ENCODE measurements at places on chromosomes 4 and X.

DNA sequence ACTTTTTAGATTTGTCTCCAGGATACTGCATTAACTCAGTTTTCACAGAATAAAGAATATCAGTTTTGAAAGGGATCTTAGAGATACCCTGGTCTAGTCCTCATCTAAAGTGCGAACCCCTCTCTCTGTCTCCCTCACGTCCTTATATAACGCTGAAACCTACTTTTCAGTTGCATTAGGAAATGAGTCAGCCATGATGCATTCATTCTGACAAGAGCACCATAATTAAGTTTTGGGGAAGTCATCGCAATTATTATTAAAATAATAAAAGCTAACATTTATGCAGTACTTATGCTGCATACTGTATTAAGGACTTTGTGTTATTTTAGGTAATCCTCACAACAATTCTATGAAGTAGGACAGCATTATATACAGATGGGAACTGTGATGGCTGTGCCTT is 116.1 kb downstream of the REELD1 start:
- DNase-seq, result no peak

DNA sequence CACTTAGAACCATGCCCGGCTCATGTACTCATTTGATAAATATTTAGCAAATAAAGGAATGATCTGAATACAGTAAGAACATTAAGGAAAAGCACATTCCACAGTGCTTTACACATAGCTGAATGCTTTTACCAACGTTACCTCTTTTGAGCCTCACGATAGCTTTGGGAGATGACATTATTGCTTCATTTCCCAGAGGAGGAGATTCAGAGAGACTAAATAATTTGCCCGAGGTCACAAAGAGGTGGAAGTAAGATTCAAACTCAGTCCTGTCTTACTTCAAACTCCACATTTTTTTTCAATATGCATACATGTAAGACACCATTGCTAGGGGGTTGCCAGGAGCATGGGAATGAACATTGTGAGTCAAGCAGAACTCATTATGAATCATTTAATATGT is 538.5 kb downstream of the BCOR start:
- no peak for DNase-seq

DNA sequence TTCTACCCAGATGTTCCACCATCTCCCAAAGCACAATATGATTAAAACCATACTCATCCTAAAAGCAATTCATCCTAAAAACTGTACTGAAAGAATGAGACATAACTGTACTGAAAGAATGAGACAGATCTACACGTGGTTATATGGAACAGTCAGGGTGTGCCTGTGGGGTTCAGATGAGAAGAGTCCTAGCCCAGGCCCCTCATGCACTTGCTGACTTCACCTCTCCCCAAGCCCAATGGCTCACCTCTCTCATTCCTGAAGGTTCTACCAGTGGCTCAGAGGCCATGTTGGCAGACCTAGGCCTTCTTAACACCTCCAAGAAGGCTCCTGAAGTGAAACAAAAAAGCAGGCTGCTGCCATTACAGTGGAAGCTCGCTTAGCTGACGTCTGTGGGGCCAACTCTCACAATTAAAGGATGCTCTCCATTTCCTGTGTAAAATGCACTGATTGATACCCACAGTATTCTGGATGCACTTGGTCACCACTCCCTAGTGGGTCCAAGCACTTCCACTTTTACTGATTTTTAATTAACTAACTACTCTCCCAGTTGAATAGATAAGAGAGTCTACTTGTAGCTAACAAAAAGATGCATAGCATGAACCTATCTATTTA is 3.8 kb downstream of the PLAC1 start:
- DNase-seq, result no peak

GRCh38 chr4:143728166-143728565 is 27.7 kb upstream of the FREM3 start:
- no peak for DNase-seq

DNA sequence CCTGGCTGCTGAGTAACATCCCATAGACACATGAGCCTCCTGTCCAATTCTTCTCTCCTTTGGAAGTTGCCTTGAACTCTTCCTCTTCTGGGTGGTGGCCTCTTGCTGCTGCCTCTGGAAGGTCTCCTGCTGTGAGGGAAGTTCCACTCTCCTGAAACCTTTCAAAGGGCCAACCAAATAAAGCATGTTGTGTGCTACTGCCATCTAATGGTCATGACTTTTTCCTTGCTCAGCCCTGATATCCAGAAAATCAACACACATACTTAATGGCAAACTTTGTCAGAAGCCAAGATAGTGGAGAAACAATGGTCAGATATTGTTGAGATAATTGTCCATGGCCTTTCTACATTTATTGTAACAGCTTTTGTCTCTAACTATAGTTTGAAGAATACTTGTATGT is 19.1 kb upstream of the ZXDA start:
- DNase-seq, result peak; percentile 13

GRCh38 chr4:113810906-113811305 is 49.4 kb upstream of the CAMK2D start:
- DNase-seq, result peak; percentile 13
